Large intestine (tissue), 12 donors: ENCODE measurements at places on chromosomes 12 and 14. TPM values are rescaled to one million over a fixed set of nuclear protein-coding genes. Genes with fewer than 3 reads are reported as not detected.

GRCh38 chr14:58732387-58732786 is 94.6 kb downstream of the DACT1 start:
- no peak for DNase-seq

GRCh38 chr12:56158926-56159461 is 835 bp downstream of the MYL6 start:
- peak; percentile 80 for DNase-seq

DNA sequence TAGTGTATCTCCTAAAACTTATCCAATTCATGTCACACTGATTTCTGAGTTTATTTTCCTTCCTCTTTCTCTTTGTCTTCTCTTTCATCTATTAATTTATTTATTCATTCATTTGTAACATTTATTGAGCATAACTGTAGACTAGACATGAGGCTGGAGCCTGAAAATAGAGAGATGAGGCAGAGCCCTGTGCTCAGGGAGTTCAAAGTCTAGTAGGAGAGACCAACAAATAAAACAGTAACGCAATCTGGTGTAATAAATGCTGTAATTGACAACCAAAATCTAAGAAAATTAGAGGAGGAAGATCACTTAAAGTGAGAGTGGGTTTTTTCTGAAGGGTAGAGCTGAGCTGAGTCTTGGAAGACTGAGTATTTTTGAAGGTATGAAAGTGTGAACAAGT is 87.5 kb downstream of the POLR3B start:
- DNase-seq: no peak

GRCh38 chr14:53743371-53743770 is 213.3 kb downstream of the BMP4 start:
- DNase-seq: no peak

- peak; percentile 84 for DNase-seq
These were observed 14.6 kb upstream of the PNMA1 start for GRCh38 chr14:73728717-73729330.

- DNase-seq: no peak
These were observed 12.5 kb downstream of the STYK1 start for GRCh38 chr12:10661338-10661737.

DNA sequence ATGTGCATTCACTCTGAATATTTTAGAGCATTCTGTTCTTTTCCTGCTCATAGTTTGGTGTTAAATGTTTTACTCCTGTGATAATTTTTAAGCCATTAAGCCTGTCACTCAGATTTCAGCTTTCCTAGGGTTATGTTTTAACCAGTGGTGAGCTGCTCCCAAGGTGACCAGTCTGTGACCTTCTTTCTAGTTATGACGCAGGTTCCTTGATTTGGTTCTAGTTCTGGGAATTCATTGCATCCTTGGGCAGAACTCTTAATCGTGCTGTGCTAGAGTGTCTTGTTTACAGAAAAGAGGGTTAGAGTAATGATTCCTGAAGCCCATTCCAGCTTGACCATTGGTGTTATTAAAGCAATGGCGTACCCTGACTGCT is 2.2 kb downstream of the GABARAPL1 start:
- no peak for DNase-seq

KRT3 gene
- polyA plus RNA-seq: not detected

GPRC5D gene
- polyA plus RNA-seq: 2.4 TPM

OR6C2 gene
- not detected for polyA plus RNA-seq

IKZF4 gene
- polyA plus RNA-seq: 13.5 TPM

SOCS2 gene
- polyA plus RNA-seq: 32.2 TPM

PCED1B gene
- polyA plus RNA-seq: 4.3 TPM

CD163 gene
- 10.4 TPM for polyA plus RNA-seq
